ENCODE measurements at places on chromosomes 6 and 20. TPM values are rescaled to one million over a fixed set of nuclear protein-coding genes. Genes with fewer than 3 reads are reported as not detected.

The LHFPL5 gene
- total RNA-seq: not detected

DNA sequence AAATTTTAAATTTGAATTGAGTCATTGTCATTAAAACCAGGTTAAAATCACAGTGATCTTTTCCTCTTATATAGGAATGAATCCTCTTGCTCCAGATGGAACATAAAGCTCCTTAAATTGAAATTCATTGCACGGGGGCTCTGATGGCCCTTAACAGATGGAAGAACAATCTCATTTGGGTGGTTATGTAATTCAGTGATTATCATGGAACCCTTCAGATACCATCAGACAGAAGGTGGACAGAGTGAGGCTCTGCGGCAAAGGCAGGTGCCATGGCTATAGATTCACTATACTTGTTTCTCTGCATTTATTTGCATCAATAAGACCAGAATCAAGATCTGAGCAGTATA lies 17.8 kb upstream of the RNF182 start:
- DNase-seq: no peak

- peak; percentile 41 for DNase-seq
These were observed 33.2 kb upstream of the TAF8 start for GRCh38 chr6:42017021-42017643.

DNA sequence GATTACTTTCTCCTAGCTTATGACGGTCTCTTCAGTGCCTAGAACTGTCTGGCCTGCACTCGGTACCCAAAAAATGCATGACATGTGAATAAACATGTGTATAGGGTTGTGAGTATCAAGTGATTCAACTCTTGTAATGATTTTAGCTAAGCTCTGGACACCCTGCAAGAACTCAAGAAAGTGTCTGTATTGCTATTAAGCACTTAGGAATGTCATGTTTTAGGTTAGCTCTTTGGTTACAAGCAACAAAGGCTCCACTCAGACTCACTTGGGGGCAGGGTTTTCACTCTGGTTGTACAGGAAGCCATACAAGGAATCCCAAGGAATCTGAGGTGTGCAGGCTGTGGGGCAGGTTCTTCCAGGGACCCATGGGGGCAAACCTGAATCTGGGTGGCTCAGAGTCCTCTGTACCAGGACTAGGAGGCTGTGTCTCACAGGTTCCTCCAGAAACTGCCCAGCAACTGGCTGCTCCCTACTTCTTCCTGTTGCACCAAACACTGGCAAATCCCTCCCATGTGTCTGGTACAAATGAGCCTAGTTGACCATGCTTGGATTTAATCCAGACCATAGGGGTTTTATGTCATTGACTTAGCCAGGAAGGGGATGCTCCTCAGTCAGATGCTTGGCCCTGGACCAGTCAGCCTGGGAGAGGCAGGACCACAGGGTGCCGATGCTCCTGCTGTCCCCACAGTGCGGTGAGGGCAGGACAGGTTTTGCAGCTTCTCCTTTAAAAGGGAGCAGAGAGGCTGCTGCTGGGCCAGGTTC lies 77.9 kb upstream of the CDH4 start:
- no peak for DNase-seq

GRCh38 chr6:134637847-134638437 lies 312.0 kb downstream of the ALDH8A1 start:
- DNase-seq: no peak
